ENCODE measurements at places on chromosomes 2 and 18. TPM values are rescaled to one million over a fixed set of nuclear protein-coding genes. Genes with fewer than 3 reads are reported as not detected.

C1QL2 gene
- total RNA-seq = not detected

PLA2R1 gene
- total RNA-seq = 26.9 TPM

PIEZO2 gene
- total RNA-seq = 343 TPM

GRCh38 chr2:20236496-20236895 lies 11.6 kb upstream of the SDC1 start:
- no peak for DNase-seq

DNA sequence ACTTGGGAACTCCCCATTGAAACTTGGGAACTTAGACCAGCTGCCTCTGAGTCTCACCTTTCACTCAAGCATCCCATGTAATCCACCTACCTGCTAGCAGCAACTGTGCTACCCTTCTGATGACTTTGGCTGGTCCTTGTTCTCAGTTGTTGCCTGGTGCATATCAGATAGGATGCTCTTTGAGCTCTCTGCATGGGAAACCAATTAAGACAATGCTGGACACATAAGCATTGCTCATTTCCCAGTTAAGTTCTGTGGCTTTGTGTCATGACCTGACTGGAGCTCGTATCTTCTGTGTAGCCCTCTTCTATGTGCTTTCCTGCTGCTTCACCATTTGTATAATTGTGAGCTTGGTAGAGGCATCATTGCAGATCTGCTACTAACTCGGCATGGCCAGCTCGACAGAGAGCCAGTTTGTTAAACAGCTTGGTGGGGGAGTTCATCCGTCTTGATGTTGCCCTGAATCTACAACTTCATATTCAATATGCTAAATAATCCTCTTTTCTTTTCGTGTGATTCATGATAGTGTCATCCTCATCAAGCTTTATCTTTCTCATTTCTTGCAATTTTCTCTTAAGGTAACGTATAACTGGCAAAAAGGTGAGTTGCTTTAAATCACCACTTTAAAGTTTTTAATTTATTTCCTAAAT lies 447.5 kb upstream of the SLC14A2 start:
- no peak for DNase-seq

DNA sequence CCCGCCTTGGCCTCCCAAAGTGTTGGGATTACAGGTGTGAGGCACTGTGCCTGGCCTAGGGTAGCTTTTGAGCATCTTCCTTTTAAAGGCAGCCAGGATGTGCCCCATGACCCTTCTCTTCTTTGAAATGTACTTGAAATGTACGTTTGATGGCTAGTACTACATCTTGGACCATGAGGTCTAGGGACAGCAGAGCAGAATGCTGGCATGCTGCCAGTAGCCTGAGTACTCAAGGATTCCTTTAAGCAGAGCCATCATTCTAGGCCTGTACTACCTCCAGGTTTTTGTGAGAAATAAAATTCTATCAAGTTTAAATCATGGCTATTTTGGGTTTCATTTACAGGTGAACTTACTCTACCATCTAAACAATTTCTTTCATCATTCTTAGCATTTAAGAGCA lies 2.9 kb upstream of the EML6 start:
- no peak for DNase-seq

DNA sequence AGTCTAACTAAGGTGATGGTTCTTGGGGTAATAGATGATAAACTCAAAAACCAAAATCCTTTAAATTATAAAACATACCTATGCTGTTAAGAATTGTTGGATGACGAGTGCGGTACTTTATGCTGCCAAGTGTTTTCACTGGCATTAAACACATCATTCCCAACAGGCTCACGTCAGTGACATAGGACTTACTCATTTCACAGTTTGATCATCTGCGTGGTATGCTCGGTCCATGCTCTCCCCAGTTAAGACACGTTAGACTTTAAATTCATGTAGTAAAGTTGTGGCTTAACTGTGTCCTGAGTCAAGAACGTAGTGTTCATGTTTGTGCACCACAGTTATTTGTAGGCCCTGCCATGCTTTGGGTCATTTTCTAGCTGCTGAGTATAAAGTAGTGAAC lies 125.6 kb upstream of the MYT1L start:
- no peak for DNase-seq

- DNase-seq = peak; percentile 68
These were observed 130.8 kb downstream of the UPP2 start for GRCh38 chr2:158232476-158232875.

DNA sequence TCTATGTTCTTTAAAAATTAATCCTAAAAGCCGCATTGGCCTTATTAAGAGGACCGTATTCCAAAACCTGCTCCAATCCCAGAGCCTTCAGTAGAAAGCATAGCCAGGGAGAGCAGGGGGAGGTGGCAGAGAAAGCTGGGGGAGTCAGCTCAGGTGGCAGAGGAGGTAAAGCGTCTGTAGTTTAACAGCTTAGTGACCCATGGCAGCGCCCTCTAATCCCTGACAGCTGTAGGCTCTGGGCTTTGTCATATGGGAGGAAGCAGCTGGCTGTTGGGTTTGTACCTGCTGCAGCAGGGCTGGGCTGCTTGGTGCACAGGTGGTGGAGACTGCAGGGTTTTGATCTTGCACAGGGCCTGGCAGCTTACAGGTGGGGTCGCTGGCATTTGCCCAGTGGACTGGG lies 50.6 kb downstream of the THNSL2 start:
- no peak for DNase-seq

GRCh38 chr2:161030260-161031063 lies 129.8 kb upstream of the TANK start:
- DNase-seq = no peak

DNA sequence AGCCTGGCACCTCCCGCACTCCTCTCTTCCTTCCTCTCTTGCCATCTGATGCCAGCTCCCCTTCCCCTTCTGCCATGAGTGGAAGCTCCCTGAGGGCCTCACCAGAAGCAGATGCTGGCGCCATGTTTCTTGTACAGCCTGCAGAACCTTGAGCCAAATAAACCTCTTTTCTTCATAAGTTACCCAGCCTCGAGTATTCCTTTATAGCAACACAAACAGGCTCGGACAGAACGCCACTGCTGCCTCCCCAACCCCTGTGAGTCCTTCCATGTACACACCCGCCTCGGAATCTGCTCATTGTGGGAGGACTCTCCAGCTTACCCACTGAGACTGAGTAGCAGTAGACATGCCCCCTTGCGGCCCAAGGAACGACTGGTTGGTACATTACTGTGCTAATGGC lies 8.3 kb upstream of the RPS7 start:
- no peak for DNase-seq

GRCh38 chr2:187615364-187615763 lies 61.1 kb upstream of the TFPI start:
- DNase-seq = no peak

DNA sequence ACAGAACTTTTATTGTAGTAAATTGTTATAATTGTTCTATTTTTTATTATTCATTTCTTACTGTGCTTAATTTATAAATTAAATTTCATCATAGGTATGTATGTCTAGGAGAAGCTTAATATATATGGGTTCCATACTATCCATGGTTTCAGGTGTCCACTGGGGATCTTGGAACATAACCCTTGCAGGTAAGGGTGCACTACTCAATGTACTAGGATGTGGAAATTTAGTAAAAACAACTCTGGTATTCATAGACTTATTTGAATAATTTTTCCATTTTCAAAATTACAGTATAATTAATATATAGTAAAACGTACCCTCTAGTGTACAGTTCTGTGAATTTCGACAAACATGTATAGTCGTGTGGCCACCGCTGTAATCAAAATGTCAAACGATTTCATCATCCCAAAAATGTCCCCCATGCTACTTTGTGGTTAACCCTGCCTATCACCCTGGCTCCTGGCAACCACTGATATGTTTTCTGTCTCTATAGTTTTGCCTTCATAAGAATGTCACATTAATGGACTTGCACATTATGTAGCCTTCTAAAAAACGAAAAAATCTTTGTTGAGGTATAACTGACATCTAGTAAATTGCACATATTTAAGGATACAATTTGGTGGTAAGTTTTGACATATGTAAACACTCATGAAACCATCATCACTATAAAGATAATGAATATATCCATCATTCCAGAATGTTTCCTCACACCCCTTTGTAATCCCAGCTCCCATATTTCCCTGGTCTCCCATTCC lies 45.7 kb downstream of the ARL5A start:
- DNase-seq = no peak

DNA sequence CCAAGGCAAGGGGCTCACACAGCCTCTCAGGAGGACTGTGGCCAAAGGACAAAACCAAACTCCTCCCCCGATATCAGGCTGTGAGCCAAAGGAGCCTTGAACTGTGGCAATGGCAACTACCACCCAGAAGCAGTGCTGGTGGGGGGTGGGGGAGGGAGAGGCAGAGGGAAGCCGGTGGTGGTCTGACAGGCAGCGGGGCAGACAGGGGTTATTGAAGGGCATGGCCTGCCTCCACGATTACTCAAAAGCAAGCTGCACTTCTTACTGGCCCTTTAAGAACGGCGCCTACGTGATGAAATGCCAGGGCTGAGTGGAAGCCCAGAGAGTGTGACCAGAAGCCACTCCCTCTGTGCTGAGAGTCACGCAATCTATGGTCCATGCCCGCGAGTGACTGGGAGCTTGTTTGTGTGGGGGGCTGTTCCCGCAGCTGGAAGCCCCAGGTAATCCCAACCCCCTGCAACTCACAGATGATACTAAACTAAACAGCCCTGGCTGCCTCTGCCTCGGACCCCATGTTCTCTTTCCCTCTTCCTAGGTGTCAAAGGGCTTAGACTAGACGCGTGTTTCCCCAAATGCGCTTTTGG lies 128.2 kb upstream of the CXCR4 start:
- peak; percentile 66 for DNase-seq

DNA sequence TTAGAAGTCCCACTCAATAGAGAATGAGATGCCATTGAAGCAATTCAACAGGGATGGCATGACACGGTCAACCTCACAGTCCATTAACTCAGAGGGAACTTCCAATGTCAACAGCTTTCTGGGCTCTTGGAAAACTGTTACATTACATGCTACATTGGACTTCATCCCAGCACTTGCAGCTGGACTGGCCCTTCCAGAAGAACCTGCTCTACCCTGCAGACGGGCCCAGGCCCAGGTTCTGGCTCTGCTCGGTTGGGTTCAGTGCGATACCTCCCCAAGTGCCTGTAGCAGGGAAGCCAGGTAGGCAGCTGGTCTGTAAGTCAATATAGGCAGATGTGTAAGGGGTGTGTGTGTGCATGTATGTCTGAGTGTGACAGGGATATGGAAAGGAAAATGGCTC lies 12.9 kb downstream of the LAMA1 start:
- no peak for DNase-seq

GRCh38 chr2:138446043-138446442 lies 55.5 kb upstream of the SPOPL start:
- no peak for DNase-seq

- no peak for DNase-seq
These were observed 364.4 kb upstream of the ID2 start for GRCh38 chr2:8317418-8317817.

DNA sequence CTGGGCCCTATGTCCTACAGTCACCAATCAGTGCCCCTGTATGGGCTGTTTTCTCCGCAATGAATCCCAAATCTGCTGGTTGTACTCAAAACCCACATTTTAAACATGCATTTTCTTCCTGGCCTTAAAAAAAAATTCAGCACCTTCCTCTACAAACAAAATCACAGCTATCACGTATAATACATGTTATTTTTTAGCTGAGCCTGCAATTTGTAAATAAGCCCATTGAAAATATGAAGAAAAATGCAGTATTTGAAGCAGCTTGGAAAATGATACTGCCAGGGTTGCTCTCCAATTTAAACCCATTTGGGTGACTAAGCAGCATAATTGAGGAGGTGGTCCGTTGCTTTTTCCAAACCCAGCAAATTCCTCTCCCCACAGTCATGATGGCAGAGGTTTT lies 33.0 kb upstream of the GYPC start:
- no peak for DNase-seq
